ENCODE measurements at places on chromosomes 7 and 10.

DNA sequence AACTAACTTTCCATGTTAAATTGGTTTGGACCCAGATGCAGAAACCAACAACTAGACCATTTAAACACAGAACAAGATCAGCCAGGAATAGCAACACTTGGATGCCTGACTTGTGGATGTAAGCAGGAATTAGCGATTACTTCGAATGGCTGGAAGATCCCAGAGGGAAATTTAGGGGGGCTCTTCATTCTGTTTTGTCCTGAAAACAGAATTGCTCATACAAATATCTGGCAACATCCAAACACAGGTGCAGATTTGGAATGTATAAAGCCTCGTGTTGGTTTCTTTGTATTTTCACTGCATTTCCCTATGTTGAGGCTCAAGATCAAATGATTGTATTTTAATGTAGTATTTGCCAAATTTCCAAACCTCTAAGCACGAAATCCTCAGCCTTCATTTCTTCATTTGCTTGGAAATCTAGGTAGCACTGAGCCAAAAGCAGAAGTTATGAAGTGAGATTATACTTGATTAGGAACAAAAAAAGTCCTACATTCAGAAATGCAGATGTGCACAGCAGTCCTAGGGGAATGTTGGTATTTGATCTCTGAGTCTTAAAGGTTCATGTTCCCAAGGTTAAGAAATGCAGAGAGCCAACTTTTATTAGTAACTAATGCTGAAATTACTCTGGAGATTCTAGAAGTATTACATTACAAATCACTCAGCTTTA is 248.7 kb upstream of the TCF7L2 start:
- no peak for DNase-seq

GRCh38 chr7:136677471-136678365 is 190.7 kb upstream of the CHRM2 start:
- no peak for DNase-seq

GRCh38 chr7:153324094-153324493 is 564.5 kb downstream of the ACTR3B start:
- DNase-seq: no peak

DNA sequence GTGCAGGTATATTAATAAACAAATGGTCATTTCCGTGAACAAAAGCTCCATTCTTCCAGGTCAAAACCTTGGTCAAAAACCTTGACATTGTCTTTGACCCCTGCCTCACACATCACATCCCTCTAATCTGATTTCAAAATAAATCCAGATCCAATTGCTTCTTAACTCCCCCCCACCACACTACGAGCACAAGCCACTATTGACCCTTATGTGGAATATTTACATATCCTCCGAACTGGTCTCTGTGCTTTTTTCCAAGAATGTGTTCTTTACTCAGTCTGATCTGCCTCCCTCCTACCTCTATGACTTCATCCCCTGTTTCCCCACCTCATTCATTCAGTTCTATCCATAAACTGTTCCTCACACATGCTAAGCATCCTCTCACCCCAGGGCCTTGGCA is 313.6 kb upstream of the NPVF start:
- no peak for DNase-seq

GRCh38 chr7:21077602-21078001 is 290.9 kb upstream of the SP8 start:
- DNase-seq: no peak

DNA sequence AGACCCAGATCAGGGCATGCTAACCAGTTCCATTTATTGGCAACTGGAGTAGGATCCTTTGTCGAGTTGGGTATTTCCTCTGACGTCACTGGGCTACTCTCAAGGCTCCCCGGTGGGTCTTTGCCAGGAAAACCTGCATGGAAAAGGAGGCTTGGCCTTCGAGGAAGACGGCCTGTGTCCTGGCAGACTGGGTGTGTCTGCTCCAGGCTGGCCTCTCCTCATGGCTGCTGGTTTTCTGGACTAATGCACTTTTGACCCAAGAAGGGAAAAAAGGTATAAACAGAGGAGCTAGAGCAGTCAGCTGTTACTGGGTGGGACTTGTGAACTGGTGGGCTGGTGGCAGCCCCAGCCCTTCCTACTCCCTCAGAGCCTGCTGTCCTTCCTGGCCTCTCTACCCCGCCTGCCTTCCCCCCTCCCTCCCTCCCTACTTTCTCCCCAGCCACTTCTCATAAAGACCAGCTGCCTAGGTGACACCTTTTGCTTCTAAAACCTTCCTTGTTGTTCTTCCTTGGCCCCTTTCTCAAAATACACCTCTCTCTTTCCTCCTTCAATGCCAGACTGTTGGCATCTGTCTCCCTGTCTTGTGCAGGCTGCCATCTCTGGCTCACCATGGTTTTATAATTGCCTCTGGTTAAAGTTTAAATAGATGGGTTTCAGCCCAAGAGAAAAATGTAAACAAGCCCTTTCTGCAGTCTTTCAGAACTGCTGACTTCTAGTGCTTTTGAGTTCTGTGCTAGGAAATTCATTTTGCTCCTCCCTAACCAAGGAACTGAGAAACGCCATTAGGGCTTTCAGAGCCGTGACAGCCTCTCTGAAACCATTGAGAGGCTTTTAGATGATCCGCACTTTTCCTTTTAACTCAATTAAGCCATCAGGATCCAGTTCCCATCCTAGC is 101.8 kb upstream of the MKLN1 start:
- no peak for DNase-seq

- DNase-seq: no peak
Observed at GRCh38 chr7:88244258-88244657, 24.4 kb upstream of the SRI start.

- DNase-seq: no peak
Observed at GRCh38 chr7:155422599-155423336, 35.2 kb upstream of the EN2 start.

DNA sequence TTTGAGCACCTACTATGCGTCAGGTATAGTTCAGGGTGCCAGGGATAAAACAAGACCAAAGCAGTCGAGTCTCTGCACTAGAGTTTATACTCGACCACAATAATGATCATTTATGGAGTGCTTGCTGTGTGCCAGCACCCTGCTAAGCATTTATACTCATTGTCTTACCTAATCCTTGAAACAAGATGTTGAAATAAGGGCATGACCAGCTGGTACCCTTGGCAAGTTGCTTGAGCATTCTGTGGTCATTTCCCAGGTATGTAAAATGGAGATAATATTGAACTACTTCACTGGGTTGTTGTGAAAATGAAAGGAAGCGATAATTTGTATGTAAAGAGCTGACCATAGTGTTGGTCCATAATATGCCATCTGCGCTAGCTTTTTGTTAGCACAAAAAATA is 185.4 kb downstream of the CYP26A1 start:
- DNase-seq: no peak

- no peak for DNase-seq
Observed at GRCh38 chr7:54337466-54337865, 204.7 kb upstream of the VSTM2A start.

- no peak for DNase-seq
Observed at GRCh38 chr7:47333959-47334358, 248.0 kb downstream of the TNS3 start.

- no peak for DNase-seq
Observed at GRCh38 chr10:111298031-111298430, 221.2 kb downstream of the ADRA2A start.

DNA sequence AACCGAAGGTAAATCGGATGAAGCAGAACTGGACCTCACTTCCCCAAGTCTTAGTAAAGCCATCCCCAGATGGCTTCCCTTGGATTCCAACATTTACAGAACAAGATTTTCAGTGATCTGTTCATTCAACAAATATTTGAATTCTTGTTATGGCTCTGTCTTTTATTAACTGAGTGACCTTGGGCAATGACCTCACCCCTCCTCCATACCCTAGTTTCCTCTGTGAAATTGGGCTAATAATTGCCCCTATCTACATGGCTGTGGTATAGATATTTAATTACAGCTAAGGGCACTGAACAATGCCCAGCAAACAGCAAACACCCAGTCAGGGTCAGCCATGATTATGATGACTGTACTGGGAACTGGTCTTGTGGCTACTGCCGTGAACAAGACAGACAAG is 19.1 kb downstream of the TECTB start:
- DNase-seq: no peak

DNA sequence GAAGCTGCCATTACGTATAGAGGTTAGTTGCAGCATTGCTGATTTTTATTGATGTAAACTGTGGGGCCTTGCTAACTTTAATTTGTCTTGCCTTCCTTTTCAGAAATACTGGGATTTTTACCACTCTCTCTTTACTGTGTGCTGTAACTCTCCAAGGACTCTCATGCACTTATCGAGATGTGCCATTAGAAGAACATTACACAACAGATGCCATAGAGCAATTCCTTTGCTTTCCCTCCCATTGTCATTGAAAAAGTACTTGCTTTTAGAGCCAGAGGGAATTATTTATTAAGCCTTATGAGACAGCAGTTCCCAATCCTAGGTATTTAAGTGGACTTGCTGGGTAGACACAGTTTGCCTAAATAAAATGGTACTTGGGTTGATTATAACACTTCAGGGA is 51.7 kb downstream of the ASB4 start:
- no peak for DNase-seq

DNA sequence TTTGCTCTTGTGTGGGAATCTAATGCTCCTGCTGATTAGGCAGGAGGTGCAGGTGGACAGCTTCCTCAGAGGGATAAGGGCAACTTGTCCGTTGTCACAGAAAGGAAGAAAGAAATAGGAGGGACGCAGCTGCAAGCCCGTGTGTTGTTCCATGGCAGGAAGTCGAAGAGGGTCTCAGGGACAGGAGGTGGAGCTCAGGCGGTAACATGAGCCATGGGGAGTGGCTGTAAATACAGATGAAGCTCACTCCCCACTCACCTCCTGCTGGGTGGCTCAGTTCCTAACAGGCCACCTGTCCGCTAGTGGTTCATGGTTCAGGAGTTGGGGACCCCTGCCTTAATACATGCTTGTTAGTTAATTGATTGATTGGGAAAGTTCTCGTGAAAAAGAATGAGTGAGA is 101.7 kb upstream of the SFMBT2 start:
- no peak for DNase-seq

DNA sequence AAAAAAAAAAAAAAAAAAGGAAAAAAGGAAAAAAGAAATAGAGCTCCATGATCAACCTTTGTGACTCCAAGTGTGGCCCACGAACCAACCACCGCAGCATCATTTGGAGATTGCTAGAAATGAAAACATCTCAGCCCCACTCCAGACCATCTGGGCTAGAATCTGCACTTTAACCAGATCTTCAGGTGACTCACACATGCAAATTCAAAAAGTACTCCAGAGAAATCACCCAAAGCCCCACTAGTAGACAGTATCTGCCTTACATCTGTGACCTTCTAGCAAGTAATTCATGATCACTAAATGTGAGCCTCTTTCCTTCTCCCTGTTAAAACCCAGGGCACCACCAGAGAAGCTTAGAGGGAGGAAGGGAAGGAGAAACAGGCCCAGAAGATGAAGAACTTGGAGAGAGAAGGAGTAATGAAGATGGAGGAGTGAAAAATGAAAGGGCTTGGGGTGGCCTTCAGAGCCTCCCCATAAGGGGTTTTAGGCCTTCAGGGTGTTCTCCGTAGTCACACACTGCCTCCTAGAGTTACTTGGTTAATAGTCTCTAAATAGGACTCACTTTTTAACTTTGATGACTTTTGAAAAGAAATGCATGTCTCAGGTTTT is 94.0 kb downstream of the SLC37A3 start:
- no peak for DNase-seq

DNA sequence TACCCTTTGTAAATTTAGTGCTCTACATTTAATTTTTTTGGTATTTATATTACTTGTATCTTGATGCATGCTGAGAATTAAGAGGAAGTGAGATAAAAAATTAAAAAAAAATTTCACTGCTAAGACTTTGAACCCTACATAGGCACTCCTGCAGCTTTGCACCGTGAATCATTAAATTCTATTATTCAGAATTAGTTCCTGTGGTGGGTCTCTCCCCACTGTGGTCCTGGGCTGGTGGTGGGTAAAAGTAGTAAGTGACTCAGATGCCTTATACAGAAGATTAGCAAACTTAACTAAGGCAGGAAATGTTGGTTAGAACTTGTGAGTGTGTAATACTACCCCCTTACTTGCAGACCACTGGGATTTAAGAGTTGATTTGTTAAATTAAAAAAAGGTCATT is 72.6 kb downstream of the AP3M1 start:
- no peak for DNase-seq

- DNase-seq: no peak
Observed at GRCh38 chr7:99834382-99834781, 6.6 kb downstream of the CYP3A43 start.

DNA sequence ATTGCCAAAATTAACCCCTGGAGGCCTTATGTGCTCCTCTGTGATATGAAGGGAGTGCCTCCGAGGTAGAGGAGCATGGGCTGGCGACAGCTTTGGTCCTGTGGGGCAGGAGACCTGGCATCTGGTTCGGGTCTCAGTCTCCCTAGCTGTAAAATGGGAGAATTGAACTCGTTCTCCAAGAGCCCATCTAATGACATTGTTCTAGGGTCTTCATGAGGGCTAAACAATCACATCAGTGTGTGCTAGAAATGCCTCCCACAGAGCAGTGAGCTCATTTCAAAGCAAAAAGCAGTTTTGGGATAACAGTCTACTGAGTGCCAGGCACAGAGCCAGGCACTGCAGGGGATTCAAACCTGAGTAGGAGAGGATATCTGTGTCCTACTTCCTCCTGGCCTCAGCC is 248.0 kb downstream of the RPS24 start:
- DNase-seq: no peak

DNA sequence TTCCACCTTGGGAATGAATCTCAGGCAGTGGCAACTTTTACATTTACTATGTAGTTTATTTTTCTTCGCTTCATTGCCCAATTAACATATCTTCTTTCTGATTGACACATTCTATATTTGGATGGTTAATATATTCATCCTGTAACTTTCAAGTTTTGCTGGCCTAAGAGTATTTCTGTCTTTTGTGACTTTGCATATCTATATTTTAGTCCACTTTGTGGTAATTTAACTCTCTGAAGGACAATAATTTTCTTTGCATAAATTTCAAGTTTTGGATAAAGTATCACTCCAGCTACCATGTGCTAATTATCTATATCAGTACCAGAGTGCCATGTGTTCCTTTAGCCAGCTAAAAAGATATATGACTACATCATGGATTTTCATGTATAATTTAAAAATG is 151.5 kb upstream of the KAT6B start:
- DNase-seq: no peak

- no peak for DNase-seq
Observed at GRCh38 chr7:129574487-129574886, 37.0 kb upstream of the NRF1 start.

GRCh38 chr7:112538726-112539255 is 58.0 kb downstream of the LSMEM1 start:
- no peak for DNase-seq

GRCh38 chr10:49135575-49136313 is 1.9 kb upstream of the FAM170B start:
- no peak for DNase-seq

DNA sequence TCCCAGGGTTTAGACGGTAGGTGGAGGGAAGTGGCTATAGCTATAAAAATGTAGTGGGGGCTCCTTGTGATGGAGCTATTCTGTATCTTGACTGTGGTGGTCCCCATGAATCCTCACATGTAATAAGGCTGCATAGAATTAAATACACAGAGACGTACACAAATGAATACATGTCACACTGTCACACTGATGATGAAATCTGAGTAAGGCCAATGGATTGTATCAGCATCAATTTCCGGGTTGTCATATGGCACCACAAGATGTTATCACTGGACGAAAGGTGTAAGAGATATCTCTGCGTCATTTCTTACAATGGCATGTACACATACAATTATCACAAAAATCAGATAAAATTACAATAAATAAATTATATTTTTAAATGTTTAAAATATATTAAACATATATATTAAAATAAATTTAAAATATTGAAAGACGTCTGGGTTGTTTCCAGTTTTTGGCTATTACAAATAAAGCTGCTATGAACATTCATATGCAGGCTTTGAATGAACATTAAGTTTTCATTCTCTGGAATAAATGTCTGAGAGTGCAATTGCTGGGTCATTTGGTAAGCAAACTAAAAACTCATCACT is 38.1 kb downstream of the LEP start:
- DNase-seq: no peak

Measured in cardiac septum (tissue), 1 donor.